ENCODE measurements at places on chromosomes 4 and X.

GRCh38 chr4:184250795-184251669 is 33.4 kb upstream of the ENPP6 start:
- no peak overlapping the region for H3K4me3 ChIP-seq
- peaks cover 9% of the 10 kb centered on the region for H3K27me3 ChIP-seq
- no peak overlapping the region for H3K27ac ChIP-seq
- H3K36me3 ChIP-seq: peaks cover 25% of the 10 kb centered on the region

GRCh38 chr4:139898293-139898692 is 232.7 kb downstream of the MGST2 start:
- H3K4me1 ChIP-seq: peaks cover 25% of the 10 kb centered on the region
- no peak overlapping the region for H3K4me3 ChIP-seq
- H3K36me3 ChIP-seq: no peaks in the 10 kb centered on the region
- H3K27ac ChIP-seq: no peak overlapping the region

- no peak overlapping the region for H3K4me3 ChIP-seq
- DNase-seq: no peak
- H3K27me3 ChIP-seq: peaks cover 7% of the 10 kb centered on the region
These were observed 27.6 kb upstream of the NKAP start for GRCh38 chrX:119971184-119971583.

DNA sequence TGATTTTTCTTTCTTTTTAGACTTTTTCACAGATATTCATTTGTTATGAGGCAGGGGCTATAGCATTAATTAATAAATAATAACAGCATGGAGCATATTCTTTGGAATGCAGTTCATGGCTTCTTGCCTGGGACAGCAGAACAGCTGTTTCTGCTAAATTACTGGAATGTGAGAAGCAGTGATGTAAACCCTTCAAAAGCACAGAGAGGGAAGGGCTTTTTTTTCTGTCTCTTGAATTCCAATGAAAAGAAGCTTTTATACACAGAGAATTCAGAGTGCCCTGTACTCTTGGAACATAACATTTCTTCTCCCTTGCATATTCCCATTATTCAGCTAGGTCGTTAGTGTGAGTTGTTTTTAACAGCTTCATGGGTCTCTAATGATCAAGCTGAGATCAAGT is 28.5 kb upstream of the ANK2 start:
- H3K4me1 ChIP-seq: peaks cover 8% of the 10 kb centered on the region
- no peak overlapping the region for H3K27ac ChIP-seq
- no peaks in the 10 kb centered on the region for H3K27me3 ChIP-seq
- DNase-seq: no peak

DNA sequence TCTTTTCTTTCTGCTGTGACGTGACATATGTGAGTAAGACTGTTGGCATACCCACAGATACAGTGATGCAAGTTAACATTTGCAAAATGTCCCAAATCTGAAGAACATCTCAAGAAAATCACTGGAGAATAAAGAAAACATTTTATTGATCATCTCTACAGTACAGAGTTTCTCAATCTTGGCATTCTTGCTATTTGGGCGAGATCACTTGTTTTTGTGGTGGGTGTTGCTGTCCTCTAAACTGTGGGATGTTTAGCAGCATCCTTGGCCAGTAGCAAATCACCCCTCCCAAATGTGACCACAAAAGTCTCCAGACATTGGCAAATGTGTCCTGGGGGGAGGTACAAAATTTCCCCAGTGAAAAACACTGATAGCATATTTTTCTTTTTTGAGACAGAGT is 28.8 kb downstream of the AMELX start:
- no peak overlapping the region for H3K4me3 ChIP-seq
- no peaks in the 10 kb centered on the region for H3K36me3 ChIP-seq
- no peak overlapping the region for H3K27ac ChIP-seq
- H3K4me1 ChIP-seq: no peaks in the 10 kb centered on the region

DNA sequence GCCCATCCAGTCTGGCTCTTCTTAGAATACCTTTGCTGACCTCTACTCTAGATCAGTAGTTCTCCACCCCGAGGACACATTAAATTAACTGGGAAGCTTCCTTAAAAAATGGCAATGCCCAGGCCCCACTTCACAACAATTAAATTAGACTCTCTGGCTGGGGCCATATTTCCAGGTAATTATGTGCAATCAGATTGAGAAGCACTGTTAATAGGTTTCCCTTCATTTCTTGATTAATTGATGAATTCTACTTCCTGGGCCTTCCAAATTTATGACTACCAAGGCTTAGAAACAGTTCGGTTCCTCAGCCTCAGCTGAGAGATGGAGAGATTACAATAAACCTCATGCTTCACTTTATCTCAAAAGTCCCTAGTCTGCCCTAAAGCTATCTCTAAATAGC is 71.7 kb upstream of the LIMCH1 start:
- H3K27me3 ChIP-seq: no peaks in the 10 kb centered on the region
- H3K27ac ChIP-seq: no peak overlapping the region
- no peaks in the 10 kb centered on the region for H3K36me3 ChIP-seq

DNA sequence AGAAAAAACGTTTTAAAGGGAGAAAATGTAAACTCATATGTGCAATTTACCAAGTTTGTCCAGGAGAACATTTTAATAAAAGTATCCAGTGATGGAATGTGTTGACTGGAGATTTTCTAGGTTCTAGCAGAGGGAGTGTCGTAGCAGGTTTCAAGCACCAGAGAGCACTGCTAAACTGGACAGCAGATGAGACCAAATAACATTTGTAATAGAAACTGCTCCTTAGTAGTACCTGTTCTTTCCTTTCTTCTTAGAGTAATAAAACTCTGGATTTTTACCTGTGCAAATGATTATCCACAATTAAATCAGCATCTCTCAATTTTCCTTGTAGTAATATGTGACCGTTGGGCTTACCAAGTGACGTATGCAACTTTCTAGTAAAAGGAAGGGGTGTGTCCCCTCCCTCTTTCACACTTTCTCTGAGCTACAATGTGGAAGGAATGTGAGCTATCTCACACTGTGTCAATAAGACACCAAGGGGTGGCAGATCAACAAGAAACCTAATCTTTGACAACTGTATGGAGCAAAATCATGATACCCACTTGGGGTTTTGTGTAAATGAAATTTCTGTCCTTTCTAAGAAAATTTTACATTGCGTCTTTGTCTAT is 9.5 kb downstream of the HPGDS start:
- no peaks in the 10 kb centered on the region for H3K36me3 ChIP-seq
- no peak overlapping the region for H3K4me3 ChIP-seq
- peak overlapping the region; percentile 17 for H3K27ac ChIP-seq
- H3K4me1 ChIP-seq: peaks cover 11% of the 10 kb centered on the region
- H3K27me3 ChIP-seq: no peaks in the 10 kb centered on the region
- no peak for DNase-seq

GRCh38 chrX:23936180-23936579 is 28.4 kb downstream of the CXorf58 start:
- no peaks in the 10 kb centered on the region for H3K36me3 ChIP-seq
- H3K4me1 ChIP-seq: peaks cover 2% of the 10 kb centered on the region
- H3K27me3 ChIP-seq: no peaks in the 10 kb centered on the region
- DNase-seq: no peak
- no peak overlapping the region for H3K4me3 ChIP-seq
- no peak overlapping the region for H3K27ac ChIP-seq

- H3K36me3 ChIP-seq: no peaks in the 10 kb centered on the region
- H3K4me3 ChIP-seq: no peak overlapping the region
These were observed 305.3 kb downstream of the FRMPD4 start for GRCh38 chrX:12443534-12444098.

DNA sequence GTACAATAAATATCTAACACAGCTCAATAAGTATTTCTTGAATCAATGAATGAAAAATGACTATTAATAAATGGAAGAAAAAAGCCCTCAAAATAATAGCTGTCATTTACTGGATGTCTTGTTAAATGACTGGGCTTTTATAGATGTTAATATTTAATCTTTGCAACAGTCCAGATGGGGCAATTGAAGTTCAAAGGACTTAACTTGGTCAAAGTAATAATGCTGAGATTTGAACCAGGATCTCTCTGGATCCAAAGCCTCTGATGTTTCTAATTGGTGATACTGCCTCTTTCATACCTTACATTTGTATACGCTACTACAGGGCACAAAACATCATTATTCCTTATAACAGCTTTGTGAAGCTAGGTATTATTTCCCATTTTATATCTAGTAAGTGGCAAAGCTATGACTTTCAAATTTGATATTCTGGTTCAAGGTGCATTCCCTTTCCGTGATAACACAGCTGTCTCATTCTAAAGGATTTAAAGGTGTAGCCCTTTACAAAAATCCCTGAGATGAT is 72.6 kb downstream of the DCK start:
- no peaks in the 10 kb centered on the region for H3K27me3 ChIP-seq
- H3K4me3 ChIP-seq: no peak overlapping the region
- no peaks in the 10 kb centered on the region for H3K36me3 ChIP-seq
- H3K27ac ChIP-seq: no peak overlapping the region
- no peak for DNase-seq

GRCh38 chr4:97953171-97953941 is 189.9 kb downstream of the STPG2 start:
- no peaks in the 10 kb centered on the region for H3K27me3 ChIP-seq
- H3K27ac ChIP-seq: no peak overlapping the region
- no peak overlapping the region for H3K4me3 ChIP-seq
- no peak for DNase-seq
- H3K36me3 ChIP-seq: peaks cover 7% of the 10 kb centered on the region

DNA sequence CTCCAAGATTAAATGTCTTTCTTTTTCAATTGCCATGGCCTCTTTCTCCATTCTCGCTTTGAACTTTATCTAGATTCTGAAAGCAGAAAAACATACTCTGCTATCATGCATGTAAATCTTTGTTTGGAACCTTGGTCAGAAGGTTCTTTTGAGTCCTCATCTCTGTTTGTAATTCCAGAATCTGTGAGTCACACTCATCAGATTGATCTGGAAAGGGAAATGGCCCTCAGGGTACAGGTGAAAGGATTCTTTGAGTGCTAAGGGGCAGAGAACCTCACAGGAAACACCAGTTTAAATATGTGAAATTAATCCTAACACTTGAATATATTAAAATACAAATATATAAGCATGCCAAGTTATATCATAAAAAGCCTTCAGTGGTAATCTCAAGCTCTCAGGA is 211.0 kb upstream of the ADGRL3 start:
- H3K36me3 ChIP-seq: no peaks in the 10 kb centered on the region
- no peak overlapping the region for H3K4me3 ChIP-seq
- no peak for DNase-seq
- H3K27me3 ChIP-seq: no peaks in the 10 kb centered on the region
- no peaks in the 10 kb centered on the region for H3K4me1 ChIP-seq
- H3K27ac ChIP-seq: no peak overlapping the region

DNA sequence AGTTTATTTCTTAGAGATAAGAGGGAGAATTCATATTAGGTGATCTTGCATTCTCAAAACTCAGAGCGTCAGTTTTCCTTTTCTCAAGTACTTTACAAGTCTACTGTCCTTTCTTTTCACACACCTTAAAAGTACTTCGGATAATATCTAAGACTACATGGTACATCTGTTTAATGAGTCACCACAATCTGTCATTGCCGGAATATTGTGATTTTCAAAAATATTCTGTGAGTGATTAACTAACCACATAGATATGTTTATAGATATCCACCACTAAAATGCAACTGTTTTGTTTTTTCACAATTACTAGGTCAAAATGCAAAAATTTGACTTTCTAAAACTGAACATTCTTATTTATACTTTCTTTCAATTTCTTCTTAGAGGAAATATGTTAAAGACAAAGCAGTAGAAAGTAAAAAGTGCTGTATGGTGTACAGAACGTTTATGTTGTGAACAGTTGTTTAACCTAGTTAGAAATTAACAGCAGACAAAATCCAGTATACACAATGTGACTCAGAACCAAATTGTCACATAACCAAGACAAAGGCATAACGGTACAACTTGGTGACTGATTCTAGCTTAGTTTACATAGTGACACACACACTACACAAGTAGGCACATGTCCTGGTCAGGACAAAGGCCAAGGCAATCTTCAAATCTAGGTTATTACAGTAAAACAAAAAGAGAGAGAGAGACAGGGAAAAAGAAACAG is 482.9 kb downstream of the NAF1 start:
- H3K36me3 ChIP-seq: peaks cover 5% of the 10 kb centered on the region
- no peaks in the 10 kb centered on the region for H3K27me3 ChIP-seq
- no peak for DNase-seq

- no peak overlapping the region for H3K27ac ChIP-seq
- peaks cover 4% of the 10 kb centered on the region for H3K4me1 ChIP-seq
- H3K36me3 ChIP-seq: no peaks in the 10 kb centered on the region
- H3K4me3 ChIP-seq: no peak overlapping the region
- no peak for DNase-seq
These were observed 87.0 kb upstream of the NDP start for GRCh38 chrX:44060221-44060620.

- no peaks in the 10 kb centered on the region for H3K4me1 ChIP-seq
- H3K27ac ChIP-seq: no peak overlapping the region
- no peak overlapping the region for H3K4me3 ChIP-seq
- DNase-seq: no peak
- no peaks in the 10 kb centered on the region for H3K36me3 ChIP-seq
These were observed 114.1 kb upstream of the NPY2R start for GRCh38 chr4:155094201-155094820.

DNA sequence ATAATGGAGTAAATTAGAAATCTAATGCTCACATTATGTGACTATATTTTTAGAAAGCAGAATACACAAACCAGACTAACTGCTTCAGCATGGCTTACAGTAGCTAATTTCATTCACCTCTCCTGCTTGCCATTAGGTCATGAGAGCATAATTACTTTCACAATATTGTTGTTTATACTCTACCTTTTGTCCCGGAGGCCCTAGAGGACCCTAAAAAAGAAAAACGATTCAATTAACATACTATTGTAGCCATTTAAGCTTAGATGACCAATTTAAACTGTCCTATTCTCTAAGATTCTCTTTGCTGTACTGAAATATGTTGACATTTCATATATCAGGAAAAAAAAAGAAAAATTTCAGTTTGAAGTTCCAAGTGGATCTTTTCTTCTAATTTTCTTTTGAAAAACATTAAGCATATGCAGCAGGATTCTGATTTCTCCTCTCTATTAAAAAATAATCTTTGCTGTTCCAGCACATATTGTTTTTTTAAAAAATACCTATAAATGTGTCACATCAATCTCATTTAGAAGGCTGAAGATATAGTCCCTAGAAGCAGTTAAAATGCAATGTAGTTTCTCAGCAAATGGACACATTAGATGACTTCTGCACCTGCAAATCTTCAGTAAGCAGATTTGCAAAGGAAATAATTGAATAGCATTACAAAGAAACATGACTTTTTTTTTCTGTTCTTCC is 157.7 kb upstream of the ETNPPL start:
- no peak overlapping the region for H3K4me3 ChIP-seq
- peaks cover 30% of the 10 kb centered on the region for H3K4me1 ChIP-seq
- no peak overlapping the region for H3K27ac ChIP-seq
- H3K36me3 ChIP-seq: no peaks in the 10 kb centered on the region
- no peaks in the 10 kb centered on the region for H3K27me3 ChIP-seq
- no peak for DNase-seq

GRCh38 chr4:122548452-122548851 is 72.4 kb downstream of the IL21 start:
- DNase-seq: no peak
- no peak overlapping the region for H3K4me3 ChIP-seq
- H3K27ac ChIP-seq: no peak overlapping the region
- no peaks in the 10 kb centered on the region for H3K27me3 ChIP-seq
- H3K4me1 ChIP-seq: peaks cover 20% of the 10 kb centered on the region

- H3K4me3 ChIP-seq: no peak overlapping the region
- H3K27ac ChIP-seq: no peak overlapping the region
- H3K36me3 ChIP-seq: no peaks in the 10 kb centered on the region
- H3K4me1 ChIP-seq: peaks cover under 1% of the 10 kb centered on the region
These were observed 150.4 kb downstream of the CENPC start for GRCh38 chr4:67394879-67395278.

- H3K4me1 ChIP-seq: no peaks in the 10 kb centered on the region
- H3K27ac ChIP-seq: no peak overlapping the region
- H3K36me3 ChIP-seq: peaks cover 13% of the 10 kb centered on the region
These were observed 59.0 kb upstream of the SLIT2 start for GRCh38 chr4:20192736-20193135.

Data from WTC11 (cell line).